Progenitor cell of endocrine pancreas (in vitro differentiated cells): ENCODE measurements at places on chromosomes 1 and 21. TPM values are rescaled to one million over a fixed set of nuclear protein-coding genes. Genes with fewer than 3 reads are reported as not detected.

GRCh38 chr1:174217787-174218574 lies 58.7 kb downstream of the RABGAP1L start:
- H3K27me3 ChIP-seq: no peaks in the 10 kb centered on the region
- peaks cover 13% of the 10 kb centered on the region for H3K36me3 ChIP-seq
- no peak overlapping the region for H3K4me3 ChIP-seq
- DNase-seq: no peak
- H3K4me1 ChIP-seq: no peaks in the 10 kb centered on the region
- H3K27ac ChIP-seq: no peak overlapping the region

- peaks cover 10% of the 10 kb centered on the region for H3K36me3 ChIP-seq
- H3K4me1 ChIP-seq: no peaks in the 10 kb centered on the region
- H3K27ac ChIP-seq: no peak overlapping the region
Measured at GRCh38 chr1:35564037-35564883, 6.7 kb downstream of the NCDN start.

DNA sequence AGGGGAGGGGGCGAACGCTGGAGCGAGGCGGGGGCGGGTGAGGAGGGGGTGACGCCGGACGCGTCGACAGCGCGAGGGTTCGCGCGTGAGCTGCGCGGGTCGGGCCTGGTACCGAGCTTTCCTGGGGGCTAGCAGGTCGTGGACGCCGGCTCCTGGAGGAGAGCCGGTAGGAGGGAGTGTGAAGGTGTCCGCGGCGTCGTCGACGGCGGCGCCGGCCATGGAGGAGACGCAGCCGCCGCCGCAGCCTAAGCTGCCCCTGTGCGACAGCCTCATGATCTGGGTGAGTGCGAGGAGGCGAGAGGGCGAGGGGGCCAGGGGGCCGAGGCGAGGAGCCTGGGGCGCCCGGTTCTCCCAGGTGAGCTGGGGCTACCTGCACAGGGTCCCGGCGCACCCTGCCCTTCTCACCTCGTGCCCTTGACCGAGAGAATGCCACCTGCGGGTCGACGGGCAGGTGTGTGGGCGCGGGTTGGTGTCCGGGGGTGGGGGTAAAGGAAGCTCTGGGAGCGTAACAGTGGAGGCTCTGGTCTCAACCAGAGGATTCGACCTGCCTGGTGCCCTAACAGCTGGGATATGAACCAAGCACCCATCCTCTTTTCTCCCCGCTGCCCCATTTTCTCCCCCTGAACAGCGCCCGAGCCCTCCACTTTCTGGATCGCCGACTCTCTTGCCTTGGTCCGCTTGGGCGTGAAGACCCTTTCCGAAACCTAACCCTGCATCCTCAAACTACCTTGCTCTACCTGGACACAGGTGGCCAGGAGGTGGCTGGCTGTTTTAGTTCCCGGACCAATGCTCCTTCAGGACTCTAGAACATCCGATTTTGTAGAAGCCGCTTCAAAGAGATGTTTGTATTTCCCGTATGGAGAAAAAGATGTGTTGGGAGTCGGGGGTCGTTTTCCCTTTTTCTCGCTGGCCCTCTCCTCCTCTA lies at the start of gene HOOK1:
TSS of gene HOOK1 (plus strand) at position 49 of the 925 bp plus-strand sequence. CDS start at position 218, 169 bp downstream.
- H3K27me3 ChIP-seq: no peaks in the 10 kb centered on the region
- peaks cover 6% of the 10 kb centered on the region for H3K4me1 ChIP-seq
- no peak within 1 kb of the TSS for H3K4me3 ChIP-seq
- no peak for DNase-seq
- peak within 1 kb of the TSS; percentile 93 for H3K27ac ChIP-seq
- no peaks in the 10 kb centered on the region for H3K36me3 ChIP-seq

DNA sequence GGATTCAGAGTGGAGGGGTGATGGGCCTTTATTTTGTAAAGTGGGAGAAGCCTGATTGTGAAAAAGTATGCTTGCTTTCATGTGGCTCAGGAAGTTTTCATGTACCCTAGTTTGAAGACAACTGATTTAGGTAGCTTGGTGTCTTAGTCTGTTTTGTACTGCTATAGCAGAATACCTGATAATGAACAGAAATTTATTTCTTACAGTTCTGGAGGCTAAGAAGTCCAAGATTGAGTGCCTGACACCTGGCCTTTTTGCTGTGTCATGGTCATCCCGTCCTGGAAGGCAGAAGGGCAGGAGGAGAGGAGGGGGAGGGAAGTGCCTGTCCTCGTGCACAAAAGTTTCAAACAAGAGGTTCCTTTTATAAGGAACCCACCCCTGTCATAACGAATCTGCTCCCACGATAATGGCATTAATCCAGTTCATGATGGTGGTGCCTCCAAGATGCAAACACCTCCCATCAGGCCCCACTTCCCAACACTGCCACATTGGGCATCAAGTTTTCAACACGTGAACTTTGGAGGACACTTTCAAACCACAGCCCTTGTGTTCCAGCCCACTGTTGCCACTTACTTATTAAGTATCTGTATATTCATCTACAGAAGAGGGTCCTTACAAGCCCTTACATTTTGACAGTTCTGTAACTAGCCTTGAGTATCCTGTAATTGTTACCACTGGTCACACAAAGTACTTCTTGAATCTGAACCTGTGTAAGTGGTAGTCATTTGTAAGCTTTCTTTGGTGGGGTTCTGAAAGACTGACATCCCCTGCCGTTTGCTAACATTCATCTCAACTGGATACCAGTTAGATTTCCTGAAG lies 9.5 kb downstream of the UCK2 start:
- no peaks in the 10 kb centered on the region for H3K27me3 ChIP-seq
- H3K4me3 ChIP-seq: no peak overlapping the region
- no peak overlapping the region for H3K27ac ChIP-seq
- peaks cover 12% of the 10 kb centered on the region for H3K4me1 ChIP-seq
- no peak for DNase-seq

- peaks cover 64% of the 10 kb centered on the region for H3K4me1 ChIP-seq
- H3K27ac ChIP-seq: peak overlapping the region; percentile 99
- peaks cover 3% of the 10 kb centered on the region for H3K36me3 ChIP-seq
- no peak overlapping the region for H3K4me3 ChIP-seq
- no peaks in the 10 kb centered on the region for H3K27me3 ChIP-seq
Measured at GRCh38 chr21:42387164-42387563, 8.7 kb downstream of the TMPRSS3 start.

KRTAP7-1 gene
- not detected in 2 replicates for total RNA-seq

DNA sequence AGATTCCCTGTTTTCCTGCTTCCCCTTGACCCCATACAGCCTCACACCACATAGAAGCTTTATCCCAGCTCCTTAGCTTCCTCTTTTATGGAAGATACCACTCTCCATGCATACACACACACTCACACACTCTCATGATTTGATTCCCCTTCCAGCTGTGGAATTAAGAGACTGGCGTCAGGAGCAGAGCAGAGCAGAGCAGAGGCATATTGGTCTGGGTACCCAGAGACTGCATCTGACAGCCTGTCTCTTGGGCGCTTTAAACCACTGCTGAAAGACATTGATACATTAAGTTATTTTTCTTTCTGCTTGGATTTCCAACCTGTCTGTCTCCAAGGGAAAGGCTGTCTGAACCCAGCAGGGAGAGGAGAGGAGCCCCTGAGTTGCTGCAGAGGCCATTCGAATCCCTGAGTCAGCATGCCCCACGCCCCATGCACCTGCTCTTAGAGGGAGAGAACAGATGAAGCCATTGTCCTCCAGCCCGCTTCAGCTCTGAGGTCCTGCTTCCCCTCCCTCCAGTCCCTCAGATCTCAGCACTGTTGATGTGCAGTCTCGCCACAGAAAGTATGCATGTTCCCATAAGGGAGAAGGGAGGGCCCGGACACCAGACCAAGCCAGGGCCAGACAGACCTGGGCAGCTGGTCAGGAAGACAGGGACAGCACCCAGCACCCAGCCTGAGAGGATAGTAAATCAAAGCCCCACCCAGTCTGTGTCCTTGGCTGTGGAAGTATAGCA lies 66.7 kb upstream of the GJB5 start:
- H3K4me1 ChIP-seq: peaks cover 32% of the 10 kb centered on the region
- no peak overlapping the region for H3K27ac ChIP-seq
- no peak overlapping the region for H3K4me3 ChIP-seq
- H3K36me3 ChIP-seq: peaks cover 1% of the 10 kb centered on the region
- peaks cover 22% of the 10 kb centered on the region for H3K27me3 ChIP-seq

- no peak overlapping the region for H3K4me3 ChIP-seq
- H3K36me3 ChIP-seq: no peaks in the 10 kb centered on the region
- H3K4me1 ChIP-seq: no peaks in the 10 kb centered on the region
- no peak for DNase-seq
- no peak overlapping the region for H3K27ac ChIP-seq
Measured at GRCh38 chr1:21537932-21538630, 28.9 kb downstream of the ALPL start.

DNA sequence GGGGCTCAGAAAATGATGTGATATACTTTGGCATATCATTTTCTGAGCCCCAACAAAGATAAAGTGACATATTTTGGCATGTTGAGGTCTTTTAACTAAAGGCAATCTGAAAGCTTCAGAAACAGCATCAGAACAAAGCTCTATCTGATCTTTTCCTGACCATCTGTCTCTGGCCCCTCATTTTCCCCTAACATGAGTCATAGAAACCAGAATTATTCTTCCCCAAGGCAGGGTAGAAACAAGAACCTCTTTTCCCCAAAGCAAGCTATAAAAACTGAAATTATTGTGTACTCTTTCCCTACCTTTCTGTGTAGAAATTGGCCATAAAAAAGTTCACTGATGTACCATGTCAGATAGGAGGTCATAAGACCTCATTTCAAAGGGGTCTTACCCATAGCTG lies 48.7 kb upstream of the PLA2G4A start:
- no peak for DNase-seq
- H3K4me1 ChIP-seq: no peaks in the 10 kb centered on the region
- no peak overlapping the region for H3K4me3 ChIP-seq
- no peaks in the 10 kb centered on the region for H3K36me3 ChIP-seq
- H3K27me3 ChIP-seq: no peaks in the 10 kb centered on the region

- DNase-seq: no peak
- H3K27me3 ChIP-seq: peaks cover 8% of the 10 kb centered on the region
- no peaks in the 10 kb centered on the region for H3K36me3 ChIP-seq
Measured at GRCh38 chr21:41442481-41443186, 16.6 kb downstream of the MX1 start.

SLC6A9 gene
- total RNA-seq: 26.9 and 29.4 TPM in 2 replicates

DNA sequence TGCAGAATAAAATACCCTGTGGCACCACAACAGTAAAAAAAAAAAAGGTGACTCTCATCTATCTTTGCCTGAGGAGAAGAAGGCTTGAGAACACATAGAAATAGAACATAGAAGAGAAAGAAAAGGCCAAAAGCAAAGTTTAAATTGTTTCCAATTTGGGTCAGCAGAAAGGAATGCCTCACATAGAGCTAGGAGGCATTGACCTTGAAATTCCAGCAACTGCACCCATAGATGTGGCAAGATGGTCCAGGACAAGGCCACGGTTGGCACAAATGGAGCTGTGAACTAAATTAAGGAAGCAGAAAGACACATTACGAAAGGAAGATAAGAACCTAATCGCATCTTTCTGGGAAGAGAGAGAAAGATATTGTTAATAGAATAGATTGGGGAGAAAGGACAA lies 588.3 kb downstream of the LMO4 start:
- H3K27ac ChIP-seq: no peak overlapping the region
- H3K36me3 ChIP-seq: no peaks in the 10 kb centered on the region
- no peak for DNase-seq
- no peak overlapping the region for H3K4me3 ChIP-seq
- no peaks in the 10 kb centered on the region for H3K4me1 ChIP-seq

DNA sequence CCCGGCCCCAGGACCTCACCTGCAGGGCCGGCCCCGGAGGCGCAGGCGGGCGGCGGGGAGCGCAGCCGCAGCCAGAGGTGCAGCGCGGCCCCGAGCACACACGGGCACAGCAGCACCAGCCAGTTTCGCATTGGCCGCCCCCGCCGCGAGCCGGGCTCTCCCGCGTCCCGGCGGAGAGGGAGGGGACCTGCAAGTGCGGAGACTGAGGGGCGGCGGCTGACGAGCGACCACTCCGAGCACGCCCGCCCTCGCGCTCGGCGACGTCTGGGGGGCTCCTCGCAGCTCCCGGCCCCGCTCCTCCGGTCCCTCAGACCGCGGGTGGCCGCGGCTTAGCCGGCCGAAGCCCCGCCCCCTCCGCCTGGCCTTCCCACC lies at the start of gene B3GALNT2:
TSS of gene B3GALNT2 (minus strand) at position 331 of the 372 bp plus-strand sequence. CDS start at position 131, 200 bp downstream.
- no peak for DNase-seq
- peak within 1 kb of the TSS; percentile 96 for H3K4me3 ChIP-seq
- no peaks in the 10 kb centered on the region for H3K27me3 ChIP-seq
- no peaks in the 10 kb centered on the region for H3K36me3 ChIP-seq
- H3K27ac ChIP-seq: peak within 1 kb of the TSS; percentile 99

DNA sequence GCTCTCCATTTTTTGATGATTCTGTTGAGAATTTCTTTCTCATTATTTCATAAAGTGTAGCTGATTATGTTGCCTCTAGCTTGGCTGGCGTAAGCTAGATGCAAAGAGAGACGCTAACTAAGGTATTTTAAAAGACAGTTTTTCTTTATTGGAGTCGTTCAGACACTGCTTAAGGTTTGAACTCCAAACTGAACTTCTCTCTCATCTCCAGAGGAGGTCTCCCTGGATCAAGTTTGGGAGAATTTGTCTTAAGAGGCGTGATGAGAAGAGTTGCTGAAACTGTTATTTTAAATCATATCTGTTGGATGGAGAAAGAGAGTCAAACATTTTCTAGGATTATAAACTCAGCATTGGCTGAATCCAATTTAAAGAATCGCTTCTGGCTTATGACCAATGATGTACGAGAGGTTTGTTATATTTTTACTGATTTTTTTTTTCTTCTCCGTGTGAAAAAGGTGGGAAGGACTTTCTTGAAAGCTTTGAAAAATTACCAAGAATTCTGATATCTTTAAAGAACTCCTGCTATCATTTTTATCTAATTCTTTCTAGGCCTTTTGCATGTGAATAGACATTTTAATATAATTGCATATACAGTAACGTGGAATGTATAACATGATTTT lies 34.0 kb downstream of the MAP3K7CL start:
- no peaks in the 10 kb centered on the region for H3K36me3 ChIP-seq
- H3K4me3 ChIP-seq: no peak overlapping the region
- H3K4me1 ChIP-seq: no peaks in the 10 kb centered on the region

ST6GALNAC3 gene
- total RNA-seq: 11.0 and 17.5 TPM in 2 replicates

NLRP3 gene
- 0.38 TPM in 1 of 2 replicates, not detected in the other for total RNA-seq

SLFNL1 gene
- total RNA-seq: 0.95 and 1.0 TPM in 2 replicates

DNA sequence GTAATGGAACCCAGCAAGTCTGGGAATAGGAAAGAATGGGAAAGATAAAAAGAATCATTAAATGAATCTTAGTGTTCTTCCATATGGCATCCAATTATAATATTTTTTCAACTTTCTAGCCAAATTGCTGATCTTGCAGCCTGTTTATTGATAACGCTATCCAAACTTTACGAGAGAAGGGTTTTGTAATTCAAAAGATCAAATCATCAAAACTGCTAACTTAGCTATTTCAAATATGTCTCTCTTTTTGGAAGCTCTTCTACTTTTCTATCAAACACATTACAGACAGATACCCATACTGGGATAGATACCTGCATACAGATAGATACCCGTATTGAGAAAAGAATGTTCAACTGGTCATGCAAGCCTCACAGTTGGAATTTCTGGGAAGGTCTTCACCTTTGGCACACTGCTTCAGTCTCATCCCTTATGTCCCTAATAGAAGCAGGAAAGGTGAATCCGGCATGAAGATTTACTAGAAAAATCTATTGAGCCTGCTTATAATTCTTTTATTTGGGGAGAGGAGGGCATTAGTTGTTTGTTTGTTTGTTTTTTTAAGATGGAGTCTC lies 75.0 kb upstream of the EXO1 start:
- H3K4me3 ChIP-seq: no peak overlapping the region
- DNase-seq: no peak
- no peak overlapping the region for H3K27ac ChIP-seq
- peaks cover under 1% of the 10 kb centered on the region for H3K27me3 ChIP-seq
- H3K36me3 ChIP-seq: no peaks in the 10 kb centered on the region

RGSL1 gene
- not detected in 2 replicates for total RNA-seq
